ENCODE measurements at places on chromosomes 1 and 21.
A peak's percentile ranks its signal among the peaks of the same experiment; 100 is the strongest.

DNA sequence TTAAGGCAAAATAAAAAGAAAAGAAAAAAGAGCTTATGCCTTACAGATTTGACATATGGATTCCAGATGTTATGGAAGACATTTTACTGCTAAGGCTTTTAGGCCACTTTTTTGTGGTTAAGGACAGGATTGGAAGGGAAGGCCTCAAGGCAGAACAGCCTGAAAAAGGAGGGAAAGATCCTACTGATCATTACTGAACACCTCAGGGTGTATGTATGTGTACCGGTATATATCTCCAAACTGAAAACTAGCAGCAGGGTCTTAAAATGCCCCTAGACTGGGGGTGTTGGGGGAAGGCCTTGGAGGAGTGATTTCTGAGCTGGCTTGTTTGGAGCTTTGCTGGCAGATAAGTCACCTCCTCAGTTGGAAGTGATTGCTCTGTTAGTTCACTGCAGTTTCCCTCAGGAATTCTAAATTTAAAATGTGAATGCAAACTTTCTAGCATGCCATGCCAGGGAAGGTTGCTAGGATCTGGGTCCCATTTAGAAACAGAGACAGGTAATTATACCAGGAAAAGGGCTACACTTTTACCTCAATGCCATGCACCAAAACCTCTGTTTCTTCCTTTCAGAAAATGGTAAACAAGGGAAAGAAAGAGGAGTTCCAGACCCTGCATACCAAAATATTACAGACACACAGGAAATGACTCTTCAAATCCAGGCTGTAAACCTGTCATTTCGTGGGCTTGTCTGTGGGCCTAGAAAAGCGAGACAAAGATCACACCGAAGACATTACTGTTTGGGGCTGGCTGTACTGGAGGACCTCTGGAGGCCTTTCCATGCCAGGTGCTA, 15.0 kb downstream of the C1orf52 start:
- DNase-seq = no peak

DNA sequence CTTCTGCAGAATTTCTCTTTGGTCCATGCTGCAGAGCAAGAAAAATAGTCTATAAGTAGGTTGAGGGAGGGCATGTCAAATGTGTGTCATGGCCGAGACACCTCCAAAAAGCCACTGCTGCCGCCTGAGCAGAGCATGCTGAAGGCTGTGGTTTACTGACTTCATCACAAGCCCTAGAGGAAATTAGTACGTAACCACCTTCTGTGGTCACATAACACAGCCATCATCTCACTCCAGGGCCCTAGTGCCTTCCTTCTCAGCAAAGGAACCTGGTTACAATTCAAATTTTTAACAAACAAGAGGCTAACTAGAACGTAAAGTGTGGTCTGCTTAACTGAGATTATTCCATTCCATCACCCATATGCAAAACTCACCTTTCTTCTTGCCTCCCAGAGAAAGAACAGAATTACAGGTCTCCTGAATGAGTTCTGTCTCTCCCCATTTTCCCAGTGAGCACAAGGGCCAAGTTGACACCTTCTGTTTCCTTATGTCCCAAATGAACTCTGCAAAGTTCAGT, at the start of gene PTPN22:
Gene PTPN22, minus strand, starts transcription at position 116 of the 517 bp plus-strand sequence.
- DNase-seq = peak; percentile 81

DNA sequence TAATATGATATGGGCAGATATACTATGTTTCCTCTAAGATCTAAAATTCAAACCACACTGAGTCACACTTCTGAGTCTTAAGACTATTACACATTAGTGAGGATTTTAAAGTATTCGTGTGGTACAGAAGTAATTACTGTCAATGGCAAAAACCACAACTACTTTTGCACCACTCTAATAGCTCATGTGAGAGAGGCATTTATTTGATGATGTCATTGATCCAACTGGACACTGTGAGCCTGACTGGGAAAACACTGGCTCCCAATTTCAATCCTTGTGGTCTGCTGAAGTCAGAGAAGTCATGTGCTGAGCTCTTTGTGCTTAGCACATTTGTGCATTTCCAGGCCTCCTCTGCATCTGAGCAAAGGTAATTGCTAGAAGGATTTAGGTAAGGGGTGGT, 377.8 kb downstream of the USH2A start:
- no peak for DNase-seq

DNA sequence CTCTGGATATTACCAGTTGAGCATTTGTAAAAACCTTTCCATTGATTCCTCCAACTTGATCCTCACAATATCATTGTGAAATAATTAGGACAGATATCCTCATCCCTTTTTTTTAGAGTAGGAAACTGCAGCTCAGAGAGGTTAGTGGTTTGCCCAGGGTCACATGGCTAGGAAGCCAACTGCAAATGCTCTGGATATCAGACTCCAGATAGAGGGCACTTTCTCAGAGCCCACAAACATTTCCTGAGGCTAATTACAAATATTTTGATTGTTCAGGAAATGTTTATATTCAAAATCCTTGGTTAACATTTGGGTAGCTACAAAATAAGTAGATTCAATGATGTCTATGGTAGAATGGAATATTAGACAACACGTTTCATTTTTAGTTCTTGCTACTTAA, 154.8 kb upstream of the DPYD start:
- DNase-seq = no peak

DNA sequence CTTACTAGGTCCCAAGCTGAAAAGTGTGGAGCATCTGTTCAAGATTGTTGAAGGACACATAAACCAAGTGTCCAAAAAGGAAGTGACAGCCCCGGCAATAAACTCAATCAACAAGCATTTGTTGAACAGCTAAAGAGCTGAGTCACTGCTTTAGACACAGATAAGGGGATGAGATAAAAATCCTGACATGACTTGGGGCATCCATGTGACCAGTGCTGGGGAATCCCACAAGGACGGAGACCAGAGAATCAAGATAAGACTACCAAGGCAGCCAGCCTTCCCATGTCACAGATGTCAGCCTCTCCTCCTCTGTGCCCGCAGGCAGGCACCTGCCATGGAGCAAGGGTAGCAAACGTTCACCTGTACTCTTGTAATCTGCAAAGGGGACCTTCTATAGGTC, 118.6 kb upstream of the KAZN start:
- no peak for DNase-seq

DNA sequence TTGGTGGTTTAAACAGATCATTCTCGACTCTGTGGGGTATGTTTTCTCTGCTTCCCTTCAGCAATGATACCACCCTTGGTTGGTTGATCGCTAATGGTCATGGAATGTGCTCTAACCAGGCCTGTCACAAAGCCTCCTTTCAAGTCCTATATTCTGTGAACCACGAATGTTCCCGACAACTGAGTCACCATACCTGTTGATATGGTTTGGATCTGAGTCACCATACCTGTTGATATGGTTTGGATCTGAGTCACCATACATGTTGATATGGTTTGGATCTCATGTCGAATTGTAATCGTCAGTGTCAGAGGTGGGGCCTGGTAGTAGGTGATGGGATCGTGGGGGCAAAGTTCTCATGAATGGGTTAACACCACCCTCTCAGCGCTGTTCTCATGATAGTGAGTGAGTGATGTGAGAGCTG, 10.2 kb upstream of the CAMK2N1 start:
- DNase-seq = no peak

GRCh38 chr1:110328274-110328673, 10.9 kb upstream of the RBM15 start:
- no peak for DNase-seq

GRCh38 chr21:23138797-23139196, 2140.6 kb downstream of the NCAM2 start:
- DNase-seq = no peak

DNA sequence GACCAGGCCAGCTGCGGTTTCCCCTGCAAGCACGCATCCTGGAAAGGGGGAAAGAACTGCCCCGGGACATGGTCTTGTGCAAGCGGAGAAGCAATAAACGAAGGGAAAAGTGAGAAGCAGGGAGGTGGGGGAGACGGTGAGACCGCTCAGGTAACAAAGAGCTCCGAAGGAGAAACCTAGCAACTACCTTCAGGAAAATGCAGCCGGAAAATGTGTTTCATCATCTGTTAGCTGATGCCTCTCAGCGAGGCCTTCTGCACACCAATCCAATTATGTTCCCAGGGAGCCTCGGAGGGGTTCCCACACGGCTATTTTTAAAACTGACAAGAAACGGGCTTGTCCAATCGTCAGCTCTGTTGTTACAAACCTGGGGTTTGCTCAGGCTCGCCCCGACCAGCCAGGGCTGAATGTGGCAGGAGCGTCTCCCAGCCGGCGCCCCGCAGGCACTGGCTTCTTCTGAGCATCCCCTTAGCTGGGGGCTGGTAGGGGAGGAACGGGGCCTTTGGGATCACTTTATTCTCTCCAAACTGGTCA, 3.4 kb downstream of the RIPK4 start:
- no peak for DNase-seq

DNA sequence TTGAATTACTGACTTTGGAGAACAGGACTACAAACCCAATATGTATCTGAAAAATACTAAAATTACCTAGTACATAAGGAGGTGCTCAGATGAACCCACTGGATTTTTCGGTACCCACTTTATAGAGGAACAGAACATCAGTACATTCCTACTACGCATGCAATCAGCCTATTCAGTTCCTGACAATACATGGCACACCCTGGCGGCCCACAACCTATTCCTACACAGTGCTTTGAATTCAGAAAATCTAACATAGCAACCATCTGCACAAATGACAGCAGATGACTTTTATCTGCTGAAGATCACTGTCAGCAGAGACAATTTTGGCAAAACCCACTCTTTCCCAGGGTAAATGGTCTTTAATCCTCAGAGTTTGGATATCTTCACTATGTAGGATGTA, 257.1 kb upstream of the GREM2 start:
- DNase-seq = no peak

DNA sequence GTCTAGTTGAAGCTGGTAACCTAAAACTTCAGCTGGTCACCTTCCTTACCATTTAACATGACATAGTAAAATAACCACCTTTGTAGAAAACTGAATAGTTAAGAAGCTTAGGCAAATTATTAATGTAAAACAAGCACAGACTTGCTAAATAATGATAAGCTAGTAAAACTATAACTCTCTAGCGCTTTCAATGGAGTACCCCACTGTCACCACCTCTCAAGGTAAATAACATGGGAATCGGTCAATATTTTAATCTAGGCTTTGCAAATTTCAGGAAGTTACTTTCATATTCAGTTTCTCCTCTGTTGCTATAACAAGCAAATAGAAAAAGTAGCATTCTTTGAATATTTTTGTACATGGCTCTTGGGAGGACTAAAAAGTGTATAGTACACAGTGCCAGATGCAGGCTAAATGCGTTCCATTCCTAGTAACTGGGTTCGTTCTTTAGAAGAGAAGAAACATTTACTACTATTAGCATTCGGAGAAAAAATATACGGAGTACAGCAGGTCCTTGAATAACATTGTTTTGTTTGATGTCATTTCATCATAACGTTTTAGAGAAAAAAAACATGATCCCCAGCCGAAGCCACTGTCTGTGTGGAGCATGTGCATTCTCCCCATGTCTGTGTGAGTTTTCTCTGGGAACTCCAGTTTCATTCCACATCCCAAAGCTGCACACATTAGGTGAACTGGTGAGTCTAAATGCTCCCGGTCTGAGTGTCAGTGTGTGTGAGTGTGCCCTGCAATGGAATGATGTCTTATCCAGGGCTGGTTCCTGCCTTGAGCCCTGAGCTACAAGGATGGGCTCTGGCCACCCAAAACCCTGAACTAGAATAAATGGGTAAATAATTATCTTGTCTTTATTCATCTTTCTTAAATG, 52.5 kb downstream of the EPRS1 start:
- no peak for DNase-seq

DNA sequence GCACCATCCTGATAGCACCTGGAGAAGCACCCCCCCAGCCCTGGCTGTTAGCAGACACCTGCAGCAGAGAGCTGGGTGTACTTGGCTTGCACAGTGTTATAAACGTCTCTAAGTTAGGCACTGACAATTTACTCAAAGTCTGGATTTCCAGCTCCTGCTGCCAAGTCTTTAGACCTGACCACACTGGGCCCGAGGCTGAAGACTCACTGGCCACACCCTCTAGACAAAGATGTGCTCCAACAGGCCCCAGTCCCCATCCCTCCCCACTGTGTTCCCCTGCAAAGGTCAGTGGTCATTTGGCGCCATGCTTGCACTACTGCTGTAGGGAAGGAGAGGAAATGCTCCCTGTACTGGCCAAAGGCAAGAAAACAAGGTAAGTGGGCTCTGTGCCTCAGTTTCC, 31.1 kb downstream of the PADI6 start:
- no peak for DNase-seq

DNA sequence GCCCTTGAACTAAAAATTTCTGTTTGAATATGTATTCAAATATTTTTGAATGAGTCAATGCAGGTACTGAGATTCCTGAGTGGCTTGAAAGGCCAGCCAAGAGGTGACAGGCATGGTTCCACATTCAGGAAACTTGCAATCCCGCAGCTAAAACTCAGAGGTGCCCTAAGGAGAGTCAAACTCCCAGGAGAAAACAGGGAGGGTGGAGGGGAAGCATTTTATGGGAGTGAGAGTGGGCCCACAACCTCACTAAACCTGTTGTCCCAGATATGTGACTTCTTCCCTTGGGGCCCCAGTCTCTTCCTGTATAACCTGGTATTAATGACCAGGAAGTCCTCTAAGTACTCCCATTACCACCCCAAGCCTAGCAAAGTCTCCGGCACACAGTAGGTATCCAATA, 189.6 kb downstream of the PLPP3 start:
- DNase-seq = no peak

- DNase-seq = no peak
These were observed 2.5 kb upstream of the LEFTY1 start for GRCh38 chr1:225891229-225891972.
